Amniotic stem cell (primary cell): ENCODE measurements at places on chromosomes 2 and 18.

- no peak for DNase-seq
Observed at GRCh38 chr2:175169191-175169590, 1.2 kb upstream of the ATF2 start.

- no peak for DNase-seq
Observed at GRCh38 chr2:150606380-150607060, 119.1 kb upstream of the RND3 start.

GRCh38 chr2:7726989-7727388, 809.8 kb downstream of the RNF144A start:
- DNase-seq, result no peak

GRCh38 chr2:182245963-182246362, 180.9 kb downstream of the PDE1A start:
- no peak for DNase-seq

GRCh38 chr2:240902615-240903041, 3.5 kb upstream of the CROCC2 start:
- no peak for DNase-seq

GRCh38 chr2:173851141-173851641, 114.0 kb downstream of the SP3 start:
- no peak for DNase-seq

DNA sequence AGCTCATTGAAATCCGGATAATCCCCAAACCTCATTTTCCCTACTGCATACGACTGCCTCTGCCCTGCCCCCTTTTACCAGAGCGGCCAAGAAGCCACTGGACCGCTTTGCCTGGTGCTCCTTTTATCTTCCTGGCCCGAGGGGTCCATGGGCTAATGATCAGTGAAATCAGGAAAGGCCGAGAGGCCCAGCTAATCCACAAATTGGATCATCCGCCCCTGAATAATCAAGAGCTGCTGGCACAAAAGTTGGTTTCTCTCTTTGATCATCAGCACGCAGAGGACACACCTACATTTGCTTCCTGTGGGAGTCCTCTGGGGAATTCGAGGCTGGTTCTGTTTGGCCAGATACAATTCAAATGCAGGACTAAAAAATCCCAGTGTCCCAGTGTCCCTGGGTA, 144.5 kb downstream of the INSIG2 start:
- DNase-seq, result no peak

- DNase-seq, result no peak
Observed at GRCh38 chr2:105224444-105224843, 17.1 kb upstream of the GPR45 start.

DNA sequence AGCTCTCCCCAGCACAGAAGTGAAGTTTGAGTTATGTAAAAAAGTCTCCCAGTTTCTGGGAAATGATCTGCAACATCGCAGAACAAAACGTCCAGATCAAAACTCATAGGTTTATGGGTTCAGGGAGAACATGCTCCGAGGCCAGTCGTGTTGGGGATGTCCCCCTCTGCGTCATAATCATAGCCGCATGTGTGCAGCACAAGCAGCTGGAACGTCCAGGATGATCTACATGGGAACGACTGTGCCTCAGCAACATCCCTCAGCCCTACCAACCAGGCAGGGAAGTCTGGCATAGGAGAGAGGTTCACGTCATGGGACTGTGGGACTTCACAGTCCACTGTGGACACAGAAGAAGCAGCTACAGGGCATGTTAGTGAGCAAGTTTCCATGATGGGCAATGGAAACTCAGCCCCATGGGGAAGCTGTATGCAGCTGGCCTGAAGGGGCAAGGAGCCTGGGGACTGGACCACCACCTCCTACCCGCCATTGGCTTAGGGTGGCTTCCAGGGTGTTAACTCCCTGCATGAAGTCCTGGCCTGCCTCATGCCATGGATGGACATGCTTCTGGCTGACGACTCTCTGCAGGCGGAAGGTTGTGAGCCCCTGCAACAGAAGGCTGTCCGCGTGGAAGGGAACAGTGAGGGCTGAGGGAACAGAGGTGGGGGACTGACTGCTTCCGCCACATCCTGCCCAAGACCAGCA, 96.9 kb downstream of the COPS8 start:
- no peak for DNase-seq

DNA sequence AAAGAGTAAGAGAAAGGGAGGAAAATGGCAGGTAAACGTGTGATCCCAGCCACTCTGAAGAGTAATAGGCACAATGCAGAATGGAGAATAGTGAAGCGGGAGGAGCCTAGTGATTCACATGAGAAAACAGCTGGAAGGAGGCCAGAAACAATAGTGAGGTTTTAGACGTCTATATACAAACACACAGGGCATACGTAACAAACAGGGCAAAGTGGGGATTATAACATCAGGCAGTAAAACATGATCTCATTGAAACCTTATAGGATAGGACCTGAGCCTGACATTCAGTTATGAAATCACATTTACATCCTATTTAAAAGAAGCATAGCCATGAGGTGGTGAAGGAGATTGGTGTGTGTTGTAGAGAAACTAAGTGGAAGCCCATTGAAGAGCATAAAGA, 33.0 kb upstream of the GATA6 start:
- DNase-seq, result no peak

- no peak for DNase-seq
Observed at GRCh38 chr2:36459725-36460137, 104.2 kb downstream of the CRIM1 start.

- DNase-seq, result no peak
Observed at GRCh38 chr2:207867056-207867455, 97.3 kb upstream of the FZD5 start.

- DNase-seq, result no peak
Observed at GRCh38 chr2:216554755-216555154, 56.1 kb downstream of the RPL37A start.

GRCh38 chr2:70902067-70902442, 33.6 kb upstream of the ATP6V1B1 start:
- no peak for DNase-seq
